ENCODE measurements at places on chromosomes 6 and 20. TPM values are rescaled to one million over a fixed set of nuclear protein-coding genes. Genes with fewer than 3 reads are reported as not detected.

OR12D3 gene
- total RNA-seq: not detected

CST7 gene
- 11.2 TPM for total RNA-seq

XKR7 gene
- 0.23 TPM for total RNA-seq

C6orf58 gene
- not detected for total RNA-seq

CST5 gene
- total RNA-seq: not detected

TTK gene
- 8.5 TPM for total RNA-seq

CNR1 gene
- 0.53 TPM for total RNA-seq

ASIP gene
- not detected for total RNA-seq

TULP1 gene
- total RNA-seq: 3.1 TPM

IER3 gene
- total RNA-seq: 13.2 TPM

CSNK2A1 gene
- 133 TPM for total RNA-seq

SIGLEC1 gene
- 4.4 TPM for total RNA-seq

GATA5 gene
- total RNA-seq: 11.7 TPM

HTR1E gene
- total RNA-seq: 0.93 TPM

SPATS1 gene
- not detected for total RNA-seq

FAM83C gene
- not detected for total RNA-seq

KIF25 gene
- total RNA-seq: 0.18 TPM

PAK5 gene
- total RNA-seq: 0.06 TPM

DLL1 gene
- total RNA-seq: 16.8 TPM

DLGAP4 gene
- 39.0 TPM for total RNA-seq

RSPO3 gene
- total RNA-seq: 10.8 TPM

TAGAP gene
- 3.3 TPM for total RNA-seq

TPBG gene
- 32.2 TPM for total RNA-seq

RSPH4A gene
- total RNA-seq: 1.9 TPM

CLIC5 gene
- total RNA-seq: 67.4 TPM

PMEPA1 gene
- total RNA-seq: 14.2 TPM

ARFGEF2 gene
- total RNA-seq: 32.9 TPM

TREM2 gene
- total RNA-seq: 0.99 TPM

SLPI gene
- total RNA-seq: 2.8 TPM

TXLNB gene
- 24.2 TPM for total RNA-seq

CRISP3 gene
- total RNA-seq: 0.88 TPM

DLK2 gene
- 1.3 TPM for total RNA-seq

LY6G6F gene
- not detected for total RNA-seq

GINS1 gene
- 8.0 TPM for total RNA-seq

POPDC3 gene
- total RNA-seq: 4.7 TPM

OPN5 gene
- 0.64 TPM for total RNA-seq

LCA5 gene
- total RNA-seq: 9.3 TPM

STMND1 gene
- not detected for total RNA-seq

APCDD1L gene
- 11.4 TPM for total RNA-seq

LPA gene
- 0.06 TPM for total RNA-seq

RNF182 gene
- total RNA-seq: 1.4 TPM

SSTR4 gene
- total RNA-seq: 0.18 TPM
